ENCODE measurements at places on chromosomes 4 and X.

GRCh38 chr4:151675411-151675971, 85.3 kb downstream of the GATB start:
- peak; percentile 35 for ATAC-seq

DNA sequence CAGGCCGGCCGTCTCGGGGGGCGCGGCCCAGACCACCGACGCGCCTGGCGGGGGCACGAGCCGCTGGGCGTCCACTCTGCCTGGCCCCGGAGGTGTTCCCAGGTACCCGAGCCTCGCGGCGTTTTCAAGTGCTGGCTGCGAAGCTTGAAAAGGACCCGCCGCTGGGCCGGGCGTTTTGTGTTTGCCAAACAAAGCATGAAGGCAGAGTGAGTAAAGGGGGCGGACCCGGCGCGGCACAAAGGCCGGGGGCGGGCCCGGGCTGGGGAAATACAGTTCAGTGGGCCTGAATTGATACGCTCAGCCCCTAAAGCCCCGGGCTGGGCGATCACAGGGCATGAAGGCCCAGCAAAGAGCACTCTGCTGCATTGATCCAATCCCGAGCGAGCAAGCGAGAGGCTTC, 65.4 kb downstream of the SOX3 start:
- ATAC-seq = no peak

GRCh38 chr4:81919223-81919622, 447.5 kb upstream of the RASGEF1B start:
- ATAC-seq = no peak

- ATAC-seq = no peak
These were observed 267.2 kb upstream of the SLC7A11 start for GRCh38 chr4:138509346-138509745.

DNA sequence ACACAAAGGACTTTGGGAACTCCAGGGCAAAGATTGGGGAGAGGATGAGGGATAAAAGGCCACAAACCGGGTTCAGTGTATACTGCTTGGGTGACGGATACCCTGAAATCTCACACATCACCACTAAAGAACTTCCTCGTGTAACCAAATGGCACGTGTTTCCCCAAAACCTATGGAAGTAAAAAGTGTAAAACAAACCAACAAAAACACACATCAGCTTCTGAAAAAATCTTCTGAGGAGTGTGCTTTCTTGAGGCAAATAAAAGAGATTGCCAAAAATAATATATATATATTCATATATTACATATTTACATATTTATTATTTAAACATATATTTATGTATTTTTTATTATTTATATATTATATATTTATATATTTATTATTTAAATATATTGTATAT, 3.9 kb downstream of the P2RY8 start:
- no peak for ATAC-seq

DNA sequence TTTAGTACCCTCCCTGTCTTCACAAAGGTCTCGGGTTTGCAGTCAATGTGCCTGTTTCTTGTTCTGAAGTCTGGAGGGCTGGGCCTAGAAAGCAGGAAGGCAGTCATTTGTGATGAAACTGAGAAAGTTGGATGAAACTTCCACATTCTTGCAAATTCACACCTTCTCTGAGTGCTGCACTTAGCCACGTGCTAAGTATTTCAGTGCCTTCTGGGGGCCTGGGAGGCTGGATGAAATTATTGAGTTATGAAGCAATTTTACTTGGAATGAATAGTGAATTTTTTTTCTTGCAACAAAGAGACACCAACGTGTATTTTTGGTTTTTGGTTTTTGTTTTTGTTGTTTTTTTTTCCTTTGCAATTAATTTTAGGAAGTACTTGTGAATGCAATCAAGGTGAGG, 71.2 kb downstream of the MSX1 start:
- no peak for ATAC-seq

- ATAC-seq = no peak
These were observed 117.9 kb downstream of the COX18 start for GRCh38 chr4:72951628-72952027.

GRCh38 chr4:173185847-173186510, 17.4 kb downstream of the GALNT7 start:
- ATAC-seq = no peak

DNA sequence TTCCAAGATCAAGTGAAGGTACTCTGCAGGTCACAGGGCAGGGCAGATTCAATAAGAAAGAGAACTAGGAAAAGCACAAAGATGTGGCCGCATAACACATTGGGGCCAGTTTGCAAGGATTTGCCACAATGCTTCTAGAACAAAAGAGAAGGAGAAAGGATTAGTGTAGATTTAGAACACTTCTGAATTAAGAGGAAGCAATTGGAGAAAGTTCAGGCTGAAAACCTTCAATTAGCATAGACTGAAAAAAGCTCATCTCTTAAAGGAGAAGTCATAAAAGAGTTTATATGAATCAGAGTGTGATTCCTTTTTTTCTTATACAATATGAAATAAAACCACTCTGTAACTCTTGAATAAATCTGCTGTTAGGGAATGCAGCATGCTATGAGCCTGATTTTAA, 215.6 kb upstream of the FAT1 start:
- no peak for ATAC-seq

GRCh38 chr4:47531241-47531953, 46.3 kb downstream of the ATP10D start:
- ATAC-seq = peak; percentile 73

DNA sequence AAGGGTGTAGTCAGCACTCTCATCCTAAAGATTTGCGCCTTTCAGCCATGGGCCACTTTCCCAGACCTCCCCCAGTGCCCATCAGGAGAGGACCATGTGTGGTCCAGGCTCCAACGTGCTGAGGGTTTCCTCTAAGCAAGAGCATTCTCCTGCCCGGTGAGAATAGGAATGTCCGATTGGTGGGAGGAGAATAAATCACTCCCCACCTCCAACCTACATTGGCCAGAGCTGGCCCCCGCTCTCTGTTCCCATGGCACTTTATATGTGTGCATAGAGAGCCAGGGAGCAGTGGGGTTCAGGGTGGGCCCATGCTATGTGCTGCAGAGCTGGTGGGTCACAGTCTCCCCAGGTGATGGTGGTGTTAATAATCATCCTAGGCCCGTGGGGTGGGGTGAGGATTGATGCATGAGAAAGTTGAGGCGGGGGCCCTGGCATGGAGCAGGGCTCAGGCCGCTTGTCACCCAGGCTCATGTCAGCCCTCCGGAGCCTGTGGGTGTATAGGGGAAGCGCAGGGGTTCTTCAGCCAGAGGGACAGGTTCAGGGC, 6.8 kb upstream of the SORCS2 start:
- no peak for ATAC-seq

GRCh38 chr4:124318292-124318691, 394.2 kb downstream of the ANKRD50 start:
- no peak for ATAC-seq

DNA sequence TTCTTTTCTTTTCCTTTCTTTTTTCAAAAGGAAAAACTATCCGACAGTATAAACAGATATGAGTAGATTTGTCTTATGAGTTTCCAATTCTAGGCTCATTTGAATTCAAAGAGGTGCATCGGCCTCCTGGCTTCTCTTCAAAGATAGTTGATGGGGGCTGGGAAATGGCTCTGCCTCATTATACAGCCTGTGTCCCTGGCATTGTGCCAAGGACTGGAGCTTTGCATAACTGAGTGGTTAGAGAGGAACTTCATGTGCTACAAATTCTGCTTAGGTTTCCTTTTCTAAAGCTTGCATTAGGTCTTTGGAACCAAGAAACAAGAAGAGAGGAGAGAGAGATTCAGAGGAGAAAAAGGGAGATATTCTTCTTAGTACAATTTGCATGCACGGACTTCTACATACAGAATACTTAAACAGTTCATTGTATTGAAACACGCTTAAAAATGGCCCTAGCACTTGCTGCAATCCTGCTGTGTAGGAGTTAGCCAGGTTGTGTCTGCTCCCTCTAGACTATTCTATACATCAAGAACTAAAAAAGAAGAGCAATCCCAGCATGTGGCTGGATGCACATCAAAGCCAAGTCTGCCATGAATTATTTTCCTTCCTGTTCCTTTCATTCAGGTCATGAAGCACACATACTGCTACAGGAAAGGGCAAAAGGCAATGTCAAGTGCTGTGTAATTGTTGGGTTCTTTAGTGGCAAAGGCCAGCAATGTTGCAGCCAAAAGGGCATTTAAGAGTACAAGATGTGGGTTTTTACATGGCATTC, 70.9 kb downstream of the INTS12 start:
- ATAC-seq = peak; percentile 60

GRCh38 chrX:53087388-53087831, 5.2 kb downstream of the TSPYL2 start:
- ATAC-seq = no peak

DNA sequence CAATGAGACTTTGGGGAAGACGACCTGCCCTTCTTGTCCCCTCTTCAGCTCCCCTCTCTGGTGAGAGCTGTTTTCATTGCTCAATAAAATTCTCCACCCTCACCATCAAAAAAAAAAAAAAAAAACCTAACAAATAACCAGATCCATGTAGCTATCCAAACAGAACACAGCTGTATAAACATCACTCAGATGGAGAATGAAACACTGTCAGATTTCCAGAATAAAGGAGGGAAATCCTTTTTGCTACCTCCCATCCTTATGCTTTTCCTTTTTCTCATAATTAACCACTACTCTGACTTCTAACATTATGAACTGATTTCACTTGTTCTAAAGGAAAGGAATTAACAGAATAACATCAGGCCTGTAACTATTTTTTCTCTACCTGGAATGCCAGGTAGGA, 155.6 kb downstream of the PPP4R3C start:
- ATAC-seq = no peak

- ATAC-seq = no peak
These were observed 191.6 kb upstream of the GALNTL6 start for GRCh38 chr4:171621646-171622045.

GRCh38 chr4:6988016-6988715, 55.0 kb upstream of the TADA2B start:
- ATAC-seq = no peak

DNA sequence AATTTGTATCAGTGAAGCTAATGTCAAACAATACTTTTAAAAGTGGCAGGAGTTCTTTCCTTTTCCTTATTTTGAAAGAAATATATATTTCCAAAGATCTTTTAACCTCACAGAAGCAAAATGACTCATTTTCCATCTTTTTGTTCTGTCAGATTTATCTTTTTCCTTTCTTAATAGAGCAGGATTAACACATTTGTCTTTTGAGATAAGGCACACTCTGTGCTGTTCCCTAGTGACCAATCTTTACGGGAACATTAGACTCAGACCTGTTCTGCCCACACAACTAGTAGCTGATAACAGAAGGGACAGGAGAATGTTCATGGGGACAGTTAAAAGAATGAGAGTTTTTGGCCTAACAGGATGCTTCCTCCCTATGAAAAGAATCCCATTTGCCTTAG, 381.2 kb downstream of the STPG2 start:
- no peak for ATAC-seq

DNA sequence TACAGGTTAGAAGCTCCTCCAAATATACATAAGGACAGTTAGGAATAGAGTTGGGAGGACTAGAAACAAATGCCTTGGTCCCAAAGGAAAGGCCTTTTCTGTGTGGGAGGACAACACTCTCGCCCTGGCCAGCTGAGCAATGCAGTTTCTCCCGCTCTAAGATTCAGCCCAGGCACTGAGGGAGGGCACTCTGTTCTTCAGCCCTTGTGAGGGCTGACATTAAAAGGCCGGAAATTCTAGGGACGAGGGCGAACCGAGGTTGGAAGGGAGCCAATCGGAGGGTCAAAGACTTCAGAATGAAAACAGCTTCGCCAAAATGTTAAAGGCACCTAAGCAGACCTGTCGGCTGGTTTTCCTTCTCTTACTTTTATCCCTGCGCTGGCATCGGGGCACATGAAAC, 2.9 kb upstream of the PTCHD1 start:
- ATAC-seq = no peak

- ATAC-seq = no peak
These were observed 204.8 kb downstream of the VEGFC start for GRCh38 chr4:176587920-176588319.

GRCh38 chr4:2666722-2667247, 89.4 kb downstream of the TNIP2 start:
- no peak for ATAC-seq

DNA sequence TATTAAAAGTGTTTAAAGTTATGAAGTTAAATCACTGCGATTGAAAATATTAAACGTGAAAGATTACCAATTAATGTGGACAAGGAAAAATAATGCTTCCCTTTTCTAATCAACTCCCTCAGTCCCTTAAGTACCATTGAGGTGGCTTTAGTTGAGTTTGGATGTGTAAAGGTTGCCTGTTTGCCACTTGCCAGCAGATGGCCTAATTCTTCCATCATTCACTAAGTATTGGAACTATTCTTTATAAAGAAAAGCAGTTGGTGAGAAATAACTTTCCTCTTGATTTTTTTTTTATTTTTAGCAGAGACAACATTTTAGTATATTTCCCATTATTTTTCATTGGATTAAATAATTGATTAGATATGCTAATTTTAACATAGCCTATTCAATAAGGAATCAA, 295.9 kb upstream of the TACR3 start:
- ATAC-seq = no peak

DNA sequence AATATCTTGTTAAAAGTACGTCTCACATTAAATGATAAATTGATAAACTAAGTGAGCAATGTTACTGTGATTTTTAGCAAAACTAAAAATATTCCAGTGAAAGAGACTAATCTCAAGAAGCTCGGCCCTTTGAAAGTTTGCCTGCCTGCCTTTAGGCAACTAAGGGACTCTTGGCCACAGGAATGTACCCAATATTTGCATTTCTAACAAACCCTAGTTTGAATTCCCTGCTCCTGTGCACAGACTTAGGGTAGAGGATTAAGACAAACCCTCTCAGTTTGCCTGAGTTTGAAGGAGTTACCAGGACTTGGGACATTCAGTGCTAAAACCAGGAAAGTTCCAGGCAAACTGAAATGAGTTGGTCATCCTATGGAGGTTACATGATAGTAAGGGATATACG, 157.1 kb downstream of the SCFD2 start:
- ATAC-seq = no peak

GRCh38 chrX:79592259-79592658, 225.1 kb upstream of the ITM2A start:
- no peak for ATAC-seq

GRCh38 chrX:69113723-69114122, 51.5 kb downstream of the PJA1 start:
- ATAC-seq = no peak

GRCh38 chr4:127586922-127587571, 45.7 kb upstream of the INTU start:
- ATAC-seq = no peak

DNA sequence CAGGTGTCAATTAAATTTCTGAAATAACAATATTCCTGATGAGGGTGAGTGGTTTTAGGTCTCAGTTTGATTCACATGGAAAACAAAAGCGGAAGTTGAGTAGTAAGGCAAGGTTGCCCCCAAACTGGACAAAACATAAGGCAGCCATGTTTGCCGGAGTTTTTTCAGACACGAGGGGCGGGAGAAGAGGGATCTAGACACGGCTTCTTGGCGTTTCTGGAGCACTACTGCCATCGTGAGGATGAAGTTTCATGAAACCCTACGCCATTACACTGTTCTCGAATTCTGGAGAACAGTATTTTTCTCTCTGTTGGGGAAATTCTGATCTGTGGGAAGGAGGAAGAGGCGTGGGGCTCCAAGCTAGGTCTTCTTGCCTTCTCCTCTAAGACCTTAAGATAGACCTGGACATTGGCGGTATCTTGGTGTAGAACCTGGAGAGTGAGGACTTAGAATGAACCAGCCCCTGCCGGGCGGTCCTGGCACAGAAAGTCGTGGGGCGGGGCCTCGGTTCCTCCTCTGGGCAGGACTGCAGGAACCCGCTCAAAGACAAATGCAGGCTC, 160.3 kb downstream of the OR13H1 start:
- peak; percentile 91 for ATAC-seq

Measured in gastroesophageal sphincter (tissue), 4 donors.